ENCODE measurements at places on chromosomes 2 and 18. TPM values are rescaled to one million over a fixed set of nuclear protein-coding genes. Genes with fewer than 3 reads are reported as not detected.

DNA sequence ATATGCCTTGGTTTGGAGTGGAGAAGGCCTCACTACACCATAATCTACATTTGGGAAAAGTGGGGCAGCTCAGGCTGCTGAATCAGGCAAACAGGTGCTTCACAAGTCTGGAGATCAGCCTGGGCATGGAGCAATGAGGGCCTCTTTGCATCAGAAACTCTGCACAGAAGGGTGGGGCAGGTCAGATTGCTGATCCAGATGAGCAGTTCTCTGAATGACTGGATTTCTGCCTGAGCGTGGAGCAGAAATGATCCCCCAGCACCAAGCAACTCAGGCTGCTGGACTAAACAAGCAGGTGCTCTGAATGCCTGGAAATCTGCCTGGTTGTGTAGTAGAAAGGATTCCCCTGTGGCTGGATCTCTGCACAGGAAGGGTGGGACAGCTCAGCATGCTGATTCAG is 605.3 kb upstream of the ZNF804A start:
- no peak for DNase-seq

Gene ANKRD30B
- total RNA-seq = not detected

DNA sequence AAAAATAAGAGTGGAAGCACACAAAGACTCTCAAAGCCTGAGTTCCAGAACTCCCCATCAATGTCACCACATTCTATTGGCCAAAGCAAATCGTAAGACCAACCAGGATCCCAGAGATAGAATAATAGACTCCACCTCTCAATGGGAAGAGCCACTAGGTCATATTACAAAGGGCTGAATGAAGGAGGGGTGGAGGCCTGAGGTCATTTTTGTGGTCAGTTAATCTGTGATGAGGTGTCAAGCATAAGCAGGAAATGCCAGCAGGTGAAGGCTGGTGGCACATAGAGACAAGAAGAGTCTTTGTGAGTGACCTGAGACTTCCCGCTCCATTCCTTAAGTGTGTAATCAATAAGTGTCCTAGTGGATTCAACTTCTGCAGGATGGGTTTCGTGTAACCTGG is 144.3 kb downstream of the TFCP2L1 start:
- no peak for DNase-seq

- DNase-seq = no peak
These were observed 51.0 kb downstream of the SETBP1 start for GRCh38 chr18:44731530-44732237.

GRCh38 chr2:207503234-207503633 is 26.5 kb upstream of the CREB1 start:
- no peak for DNase-seq

DNA sequence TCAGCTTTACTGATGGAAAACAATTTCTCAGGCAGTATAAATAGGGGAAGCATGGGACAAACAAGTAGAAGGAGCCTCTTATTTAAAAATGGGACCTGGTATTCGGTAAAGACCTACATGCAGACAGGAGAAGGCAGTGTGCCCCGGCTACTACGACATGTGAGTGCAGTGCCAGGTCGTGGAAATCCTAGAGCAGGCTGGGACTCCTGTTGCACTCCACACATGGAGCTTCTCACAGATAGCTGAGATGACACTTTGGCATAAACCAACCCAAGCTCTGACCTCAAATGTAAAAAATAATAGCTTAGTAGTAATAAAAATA is 885 bp upstream of the DSEL start:
- peak; percentile 20 for DNase-seq

- no peak for DNase-seq
These were observed 42.5 kb downstream of the MYO7B start for GRCh38 chr2:127577973-127578372.

Gene CD8A
- total RNA-seq = 11.3 TPM

Data from mucosa of gallbladder (tissue), 1 donor.